CD4-positive, alpha-beta T cell (primary cell): ENCODE measurements at places on chromosomes 12 and 14.

DNA sequence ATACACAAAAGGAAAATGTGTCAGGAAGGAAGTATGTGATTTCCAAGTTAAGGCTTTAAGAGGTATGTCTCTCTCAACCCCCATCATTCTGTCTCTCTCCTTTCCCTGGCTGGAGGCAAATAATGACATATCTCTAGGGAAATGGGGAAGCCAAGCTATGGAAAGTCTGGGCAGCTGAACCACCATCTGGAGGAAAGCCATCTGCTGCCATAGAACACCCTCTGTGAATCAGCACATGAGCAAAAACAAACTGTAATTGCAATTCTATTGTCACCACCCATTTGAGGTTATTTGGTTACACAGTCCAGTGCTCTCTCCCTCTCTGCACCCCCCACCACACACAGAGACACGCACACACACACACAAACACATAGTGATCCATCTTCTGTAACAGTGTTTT, 766.2 kb downstream of the FLRT2 start:
- DNase-seq = no peak

DNA sequence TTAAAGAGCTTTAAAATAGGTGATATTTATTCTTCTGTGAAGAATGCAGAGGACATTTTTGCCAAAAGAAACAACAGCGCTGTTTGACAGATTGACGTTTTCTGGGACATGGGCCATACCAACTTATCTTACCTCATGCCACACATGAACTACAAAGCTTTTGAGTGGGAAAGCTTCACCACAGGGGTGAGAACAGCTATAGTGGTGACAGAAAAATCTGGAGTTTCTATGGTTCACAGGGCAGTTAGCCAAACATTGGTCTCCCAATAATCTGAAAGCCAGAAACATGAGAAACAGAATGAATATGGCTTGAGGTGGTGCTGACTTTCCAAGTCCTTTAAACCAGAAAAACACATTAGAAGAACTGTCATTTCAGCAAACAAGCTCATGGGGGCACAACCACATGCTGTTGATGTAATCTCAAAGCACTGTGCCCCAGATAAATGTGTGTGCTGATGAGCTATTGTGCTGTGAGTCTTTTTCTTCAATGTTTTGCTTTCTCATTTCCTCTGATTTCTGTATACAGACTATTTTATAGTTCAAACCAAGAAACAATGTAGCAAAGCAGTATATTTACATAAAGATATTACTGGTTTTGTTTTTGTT, 905.4 kb downstream of the SLC16A7 start:
- DNase-seq = no peak

- DNase-seq = no peak
Measured at GRCh38 chr12:120720234-120720986, 5.2 kb upstream of the ACADS start.

DNA sequence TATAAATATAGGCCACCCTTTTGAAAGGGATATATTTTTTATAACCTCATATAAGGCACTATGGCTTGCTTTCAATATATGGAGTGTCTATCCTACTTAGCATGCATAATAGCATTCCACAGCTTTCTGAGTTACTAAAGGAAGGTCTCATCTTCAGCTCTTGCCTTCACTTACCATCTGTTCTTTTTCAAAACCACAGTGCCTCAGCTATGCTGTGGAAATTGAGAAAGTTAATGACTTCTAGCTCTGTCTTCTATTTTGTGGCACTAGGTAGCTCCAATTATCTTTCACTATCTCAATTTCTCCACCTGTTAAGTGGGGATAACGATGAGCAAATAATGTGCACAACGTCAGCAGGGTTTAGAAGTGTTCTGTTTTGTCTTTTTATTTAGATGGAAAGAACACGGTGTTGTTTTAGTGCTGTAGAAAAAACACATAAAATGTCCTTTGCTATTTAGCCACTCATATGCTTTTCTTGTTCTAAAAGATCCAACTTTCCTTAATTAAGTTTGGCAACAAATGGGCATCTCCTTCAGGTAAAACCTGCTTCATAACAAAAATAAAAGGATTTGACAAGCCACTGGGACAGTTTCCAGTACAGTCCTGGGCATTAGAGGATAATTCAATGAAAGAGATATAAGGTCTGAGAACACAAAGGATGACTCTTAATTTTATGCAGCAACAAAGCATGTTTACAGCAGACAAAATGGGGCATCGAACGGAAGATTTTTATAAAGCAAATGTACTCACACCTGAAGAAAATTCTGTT, 462.0 kb upstream of the SYT1 start:
- DNase-seq = no peak

DNA sequence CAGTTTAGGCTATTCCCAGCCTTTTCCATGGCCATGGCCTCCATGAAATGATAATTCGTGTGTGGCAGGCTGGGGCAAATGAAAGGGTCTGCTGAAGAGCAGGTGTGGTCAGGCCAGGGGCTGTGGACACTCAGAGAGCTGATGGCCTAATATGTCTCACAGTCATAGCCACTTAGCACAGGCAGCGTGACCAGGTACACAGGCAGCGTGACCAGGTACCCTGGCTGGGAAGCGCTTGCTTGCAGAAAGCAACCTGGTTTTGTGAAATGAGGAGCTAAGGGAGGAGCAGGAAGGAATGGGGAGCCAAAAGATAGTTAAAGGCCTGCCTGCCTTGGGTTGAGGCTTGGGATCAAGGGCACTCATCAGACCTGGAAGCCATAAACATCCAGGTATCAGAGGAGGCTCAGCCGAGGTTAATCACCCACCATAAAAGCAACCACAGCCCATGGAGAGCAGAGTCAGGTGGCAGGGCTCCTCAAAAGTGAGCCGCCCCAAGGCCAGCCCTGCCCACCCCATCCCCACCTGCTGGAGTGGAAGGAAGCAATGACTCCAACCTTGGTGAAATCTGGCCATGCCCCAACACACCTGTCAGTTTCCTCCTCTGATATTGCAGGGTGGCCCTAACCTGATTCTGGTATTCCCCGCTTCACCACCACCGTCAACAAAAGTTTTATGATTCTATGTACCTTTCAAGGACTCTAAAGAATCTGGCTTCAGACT, 8.0 kb upstream of the KRT8 start:
- no peak for DNase-seq

DNA sequence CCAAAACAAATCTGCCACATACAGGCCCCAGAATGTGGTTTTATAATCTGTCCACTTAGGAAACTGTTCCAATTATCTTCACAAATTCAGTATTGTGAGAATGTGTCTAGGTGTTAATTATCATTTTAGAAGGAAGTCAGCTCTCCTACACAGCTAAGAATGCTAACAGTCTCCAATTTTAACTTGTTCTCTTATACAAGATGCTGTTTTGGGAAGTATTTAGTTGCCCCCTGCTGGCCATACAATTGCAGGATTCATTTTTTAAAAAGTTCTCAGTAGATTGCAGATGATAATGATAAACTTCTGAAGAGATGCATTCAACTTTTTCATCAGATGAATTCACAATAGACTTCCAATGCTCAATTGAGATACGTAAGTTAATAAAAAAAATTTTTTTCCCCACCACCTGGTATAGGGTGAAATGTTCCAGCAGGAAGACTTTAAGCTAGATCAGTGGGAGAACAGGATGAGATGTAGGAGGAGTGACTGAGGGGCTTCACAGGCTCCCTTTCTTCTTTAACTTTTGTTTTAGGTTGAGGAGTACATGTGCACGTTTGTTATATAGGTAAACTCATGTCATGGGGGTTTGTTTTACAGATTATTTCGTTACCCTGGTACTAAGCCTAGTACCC, 27.3 kb upstream of the OSBPL8 start:
- peak; percentile 10 for DNase-seq

DNA sequence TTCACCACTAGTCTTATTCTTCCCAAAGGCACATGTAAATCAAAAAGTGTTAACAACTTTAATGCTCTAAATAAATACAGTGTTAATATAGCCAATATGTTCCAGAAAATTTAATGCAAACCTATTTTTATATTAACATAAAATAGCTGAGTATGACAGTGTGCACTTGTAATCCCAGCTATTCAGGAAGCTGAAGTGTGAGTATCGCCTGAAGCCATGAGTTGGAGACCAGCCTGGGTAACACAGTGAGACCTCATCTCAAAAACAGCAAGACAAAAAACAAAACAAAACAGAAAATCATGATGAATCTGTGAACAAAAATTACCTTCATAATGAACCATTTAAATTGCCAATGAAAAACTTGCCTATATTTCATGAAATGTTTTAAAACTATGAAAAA, 798.9 kb downstream of the SLC6A15 start:
- no peak for DNase-seq

- no peak for DNase-seq
Measured at GRCh38 chr12:32298917-32299316, 100.4 kb upstream of the FGD4 start.

GRCh38 chr12:6494968-6495367, 1.1 kb downstream of the NCAPD2 start:
- DNase-seq = no peak

GRCh38 chr14:21014761-21015190, 10.1 kb downstream of the NDRG2 start:
- peak; percentile 79 for DNase-seq

GRCh38 chr12:3996322-3996721, 123.1 kb upstream of the PARP11 start:
- no peak for DNase-seq

GRCh38 chr14:48805315-48805714, 780.9 kb downstream of the RPS29 start:
- DNase-seq = no peak

DNA sequence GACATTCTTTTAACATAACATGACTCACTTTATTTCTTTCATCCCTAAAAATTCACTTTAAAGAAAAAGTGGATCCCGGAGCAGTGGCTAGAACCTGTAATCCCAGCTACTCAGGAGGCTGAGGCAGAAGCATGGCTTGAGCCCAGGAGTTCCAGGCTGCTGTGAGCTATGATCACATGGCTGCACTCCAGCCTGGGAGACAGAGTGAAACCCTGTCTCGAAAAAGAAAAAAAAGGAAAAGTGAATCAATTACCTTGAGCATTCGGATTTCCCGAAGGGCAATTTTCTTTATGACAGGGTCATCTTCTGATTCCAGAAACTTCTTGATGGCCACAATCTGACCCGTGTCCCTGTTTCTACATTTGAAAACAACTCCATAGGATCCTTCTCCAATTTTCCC, 1.2 kb downstream of the CDKL1 start:
- DNase-seq = no peak

DNA sequence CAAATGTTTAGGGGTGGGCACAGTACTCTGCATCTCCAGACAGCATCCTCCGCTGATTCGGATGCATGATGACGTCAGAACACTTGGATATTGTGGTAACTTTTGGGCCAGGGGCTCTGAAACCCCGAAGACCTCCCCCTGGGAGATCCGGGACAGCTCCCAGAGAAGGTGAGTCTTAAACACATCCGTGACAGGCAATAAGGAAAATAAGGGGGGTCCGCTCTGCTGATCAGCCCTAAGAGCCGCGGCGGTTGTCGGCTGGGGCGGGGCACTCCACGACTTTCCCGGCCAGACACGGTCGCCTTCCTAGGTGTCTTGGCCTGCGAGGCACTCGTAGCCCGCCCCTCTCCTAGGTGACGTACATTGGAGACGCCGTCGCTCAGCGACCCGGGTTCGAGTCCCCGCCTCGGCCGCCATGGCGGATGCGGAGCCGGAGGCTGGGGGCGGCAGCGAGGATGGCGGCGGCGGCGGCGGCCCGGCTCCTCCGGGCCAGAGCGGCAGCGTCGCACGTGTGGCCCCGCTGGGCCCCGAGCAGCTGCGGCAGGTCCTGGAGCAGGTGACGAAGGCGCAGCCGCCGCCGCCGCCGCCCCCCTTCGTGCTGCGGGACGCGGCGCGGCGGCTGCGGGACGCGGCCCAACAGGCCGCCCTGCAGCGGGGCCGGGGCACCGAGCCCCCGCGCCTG, at the start of gene ZNF839:
Gene ZNF839, plus strand, starts transcription at position 396 of the 682 bp plus-strand sequence. Its CDS starts 20 bp downstream, at position 416.
- DNase-seq = peak; percentile 90

DNA sequence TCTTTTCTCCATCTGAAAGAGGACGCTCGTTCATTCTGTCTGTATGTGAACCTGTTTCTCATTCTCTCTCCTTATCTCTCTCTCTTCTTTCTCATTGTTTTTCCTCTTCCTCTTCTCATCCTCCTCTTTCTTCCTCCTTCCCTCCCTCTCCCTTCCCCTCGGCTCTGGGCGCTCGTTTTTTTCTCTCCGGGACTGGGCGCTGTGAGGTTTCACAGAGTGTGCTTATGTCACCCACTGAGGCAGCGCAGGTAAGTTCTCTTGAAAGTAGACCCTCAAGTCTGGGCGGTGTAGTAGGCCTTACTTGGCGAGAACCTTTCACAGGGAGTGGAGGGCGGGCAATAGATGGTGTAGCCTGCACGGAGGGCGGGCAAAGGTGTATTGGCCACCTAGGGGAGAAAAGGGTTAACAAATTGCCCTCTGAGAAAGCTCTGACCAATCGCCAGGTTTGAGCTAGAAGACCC, 4.5 kb upstream of the SIX1 start:
- no peak for DNase-seq

GRCh38 chr12:42588524-42589464, 752 bp downstream of the PRICKLE1 start:
- no peak for DNase-seq

DNA sequence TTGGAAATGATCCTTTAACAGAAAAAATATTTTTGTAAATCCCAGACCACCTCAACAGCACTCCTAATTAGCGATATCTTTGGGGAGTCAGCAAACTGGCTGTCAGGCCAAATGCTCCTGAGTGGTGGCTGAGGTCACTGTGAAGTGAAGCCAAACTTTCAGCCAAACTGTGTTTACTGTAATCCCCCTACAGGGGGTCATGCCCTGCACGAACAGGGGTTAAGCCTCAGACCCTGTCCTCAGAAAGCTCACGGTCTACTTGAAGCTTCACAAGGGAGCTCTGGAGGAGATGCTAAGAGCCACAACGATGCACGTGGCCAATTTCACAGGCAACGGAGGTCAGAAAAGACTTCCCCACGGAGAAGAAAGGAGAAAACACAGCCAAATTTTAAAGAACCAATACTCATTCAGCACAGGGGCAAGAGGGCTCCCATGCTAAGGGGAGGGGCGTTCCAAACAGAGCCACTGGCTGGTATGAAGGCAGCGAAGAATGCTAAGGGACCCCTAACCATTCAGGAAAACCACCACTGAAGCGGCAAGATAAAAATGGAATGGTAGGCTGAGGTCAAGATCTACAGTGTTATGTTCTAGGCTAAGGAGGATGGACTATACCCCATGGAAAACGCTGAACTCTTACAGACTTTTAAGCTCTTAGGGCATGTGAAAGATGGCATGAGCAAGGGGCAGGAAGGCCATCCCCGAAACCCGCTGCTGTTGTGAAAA, 105.4 kb downstream of the ITPR2 start:
- no peak for DNase-seq

GRCh38 chr12:93404961-93405849, 27.5 kb downstream of the NUDT4 start:
- no peak for DNase-seq

- DNase-seq = no peak
Measured at GRCh38 chr12:65999564-66000280, 130.8 kb downstream of the LLPH start.

GRCh38 chr12:62264706-62265105, 4.5 kb downstream of the USP15 start:
- DNase-seq = no peak

- no peak for DNase-seq
Measured at GRCh38 chr12:26158078-26158764, 33.4 kb upstream of the BHLHE41 start.

DNA sequence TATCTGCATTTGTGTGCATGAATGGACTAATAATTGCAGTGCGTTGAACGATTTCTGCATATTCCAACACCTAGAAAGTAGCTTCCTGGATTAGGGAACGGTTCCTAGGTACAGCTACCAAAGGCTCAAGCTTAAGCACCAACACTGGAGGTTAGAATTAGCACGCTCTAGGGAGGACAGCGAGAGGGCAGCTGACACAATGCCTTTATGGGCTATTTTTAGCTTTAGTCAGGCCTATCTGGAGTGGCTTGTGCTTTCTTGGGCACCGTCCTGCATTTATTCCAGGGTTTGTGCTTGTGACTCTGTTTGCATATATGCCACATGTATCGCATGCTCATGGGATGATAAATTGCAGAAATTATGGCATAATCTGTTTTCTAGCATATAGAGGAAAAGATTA, 13.7 kb downstream of the ETV6 start:
- no peak for DNase-seq
